Muscle of back (tissue), 13 donors: ENCODE measurements at places on chromosomes 13 and 19. TPM values are rescaled to one million over a fixed set of nuclear protein-coding genes. Genes with fewer than 3 reads are reported as not detected.

Gene CYP4F11
- not detected for polyA plus RNA-seq

Gene CACNA1A
- 2.7 TPM for polyA plus RNA-seq

Gene ZNF616
- 9.2 TPM for polyA plus RNA-seq

Gene ZNF90
- polyA plus RNA-seq = 5.3 TPM

Gene NAPSA
- polyA plus RNA-seq = 1.9 TPM

Gene PRODH2
- not detected for polyA plus RNA-seq

Gene CRTC1
- 10.8 TPM for polyA plus RNA-seq

Gene TFDP1
- 48.5 TPM for polyA plus RNA-seq

DNA sequence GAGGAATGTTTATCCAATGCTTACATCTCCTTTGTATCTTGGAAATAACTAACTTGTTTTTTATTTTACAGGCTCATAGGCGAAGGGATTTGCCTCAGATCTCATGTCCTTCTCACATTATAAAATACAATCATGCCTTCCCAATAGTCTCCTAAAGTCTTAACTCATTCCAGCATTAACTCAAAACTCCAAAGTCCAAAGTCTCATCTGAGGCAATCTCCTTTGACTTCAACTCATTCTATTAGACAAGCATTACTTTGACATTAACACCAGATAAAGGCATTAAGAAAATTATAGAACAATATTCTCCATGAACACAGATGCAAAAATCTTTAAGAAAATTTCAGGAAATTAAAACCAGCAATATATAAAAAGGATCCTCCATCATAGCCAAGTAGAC is 137.6 kb downstream of the DNAJC3 start:
- DNase-seq = no peak

- DNase-seq = no peak
Observed at GRCh38 chr19:54502518-54503048, at the start of gene LAIR2. Gene LAIR2 (plus strand): TSS chr19:54502831. CDS start chr19:54502919, 88 bp downstream.

GRCh38 chr19:7897292-7897691 is 6.4 kb upstream of the MAP2K7 start:
- no peak for DNase-seq

- no peak for DNase-seq
Observed at GRCh38 chr13:77857531-77858209, 61.0 kb downstream of the EDNRB start.

DNA sequence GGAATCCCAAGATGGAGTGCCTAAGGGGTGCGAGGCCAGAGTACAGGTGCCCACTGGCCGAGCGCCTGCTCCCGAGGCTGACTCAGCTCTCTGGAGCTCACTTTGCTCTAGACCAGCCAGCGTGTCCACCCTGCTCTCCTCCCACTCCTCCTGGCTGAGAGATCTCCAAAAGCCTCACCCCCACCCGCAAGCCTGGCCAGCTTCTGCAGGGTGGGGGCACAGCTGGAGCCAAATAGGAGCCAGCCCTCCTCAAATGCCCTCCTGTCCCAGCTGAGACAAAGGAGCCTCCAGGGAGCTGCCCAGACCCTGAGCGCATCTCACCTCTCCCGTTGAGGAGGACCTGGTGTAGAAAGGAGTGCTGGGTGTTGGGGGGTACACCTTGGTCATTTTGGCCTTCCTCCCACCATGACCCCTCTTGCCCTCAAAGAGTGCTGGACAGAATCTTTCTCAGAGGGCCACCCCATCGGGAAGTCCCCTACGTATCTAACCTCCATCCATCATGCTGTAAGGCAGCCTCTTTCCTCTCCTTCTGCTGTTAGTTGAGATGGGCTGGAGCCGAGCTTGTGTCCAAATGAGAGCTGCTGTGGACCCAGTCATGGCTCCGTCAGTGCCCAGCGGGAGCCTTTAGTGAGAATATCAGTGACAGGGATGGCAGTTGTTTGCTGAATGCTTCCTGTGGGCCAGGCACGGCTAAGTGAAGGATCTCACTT is 123.9 kb upstream of the VSTM2B start:
- no peak for DNase-seq

- DNase-seq = no peak
Observed at GRCh38 chr13:92719868-92720267, 506.7 kb upstream of the GPC6 start.

- no peak for DNase-seq
Observed at GRCh38 chr13:54628383-54628782, 1599.8 kb downstream of the OLFM4 start.

DNA sequence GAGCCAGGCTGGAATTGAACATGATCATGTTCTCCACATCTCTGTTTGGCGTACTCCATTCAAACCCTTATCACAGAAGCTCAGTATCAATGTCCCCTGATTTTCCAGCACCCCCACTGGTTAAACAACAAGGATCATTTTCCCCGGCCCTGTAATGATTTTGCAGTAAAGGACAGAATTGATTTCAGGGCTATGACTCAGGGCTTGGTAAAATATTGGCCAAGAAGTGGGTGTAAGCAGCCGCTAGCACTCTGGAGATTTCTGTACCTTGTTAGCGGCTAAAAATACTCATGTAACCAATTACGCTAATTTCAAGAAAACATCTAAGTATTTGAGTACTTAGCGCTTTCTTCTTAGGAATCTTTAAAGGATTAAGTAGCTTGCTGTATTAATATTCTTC is 69.5 kb upstream of the FNDC3A start:
- DNase-seq = no peak

- DNase-seq = no peak
Observed at GRCh38 chr19:48508729-48509411, 2.8 kb downstream of the LMTK3 start.

DNA sequence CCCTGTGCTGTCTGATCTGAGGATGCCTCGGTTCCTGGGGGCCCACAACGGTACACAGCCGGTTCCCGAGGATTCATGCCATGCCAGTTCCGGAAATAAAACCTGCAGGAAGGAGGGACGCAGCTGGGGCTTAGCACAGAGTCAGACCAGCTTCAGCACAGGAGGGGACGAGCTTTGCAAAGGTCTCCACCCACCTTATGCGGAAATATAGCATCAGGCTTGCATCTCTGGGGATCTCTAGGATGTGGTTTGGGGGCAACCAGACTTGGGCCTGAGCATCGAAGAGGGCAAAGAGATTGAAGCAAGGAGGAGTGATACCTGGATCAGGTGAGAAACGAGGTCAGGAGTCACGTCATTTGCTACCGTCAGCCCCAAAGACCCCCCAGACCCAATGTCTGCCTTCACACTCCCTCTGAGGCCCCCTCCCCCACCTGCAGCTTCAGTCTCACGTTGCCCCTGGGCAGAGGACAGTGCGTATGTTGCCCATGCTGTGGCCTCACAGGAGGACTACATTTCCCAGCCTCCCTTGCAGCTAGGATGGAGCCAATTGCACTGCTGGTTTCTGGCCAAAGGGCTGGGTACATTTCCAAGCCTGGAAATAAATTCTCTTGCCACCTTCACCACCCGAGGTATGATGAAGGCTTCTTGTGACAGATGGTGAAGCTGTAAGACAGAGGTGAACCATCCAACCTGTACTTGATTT is 12.1 kb downstream of the TYK2 start:
- DNase-seq = no peak

- DNase-seq = no peak
Observed at GRCh38 chr19:41442473-41443355, at the start of gene ERICH4. Gene ERICH4 (plus strand): TSS chr19:41443156. CDS start chr19:41443170, 14 bp downstream.

- peak; percentile 35 for DNase-seq
Observed at GRCh38 chr19:4229179-4229931, at the start of gene EBI3. Gene EBI3 (plus strand): TSS chr19:4229523. CDS start chr19:4229551, 28 bp downstream.

DNA sequence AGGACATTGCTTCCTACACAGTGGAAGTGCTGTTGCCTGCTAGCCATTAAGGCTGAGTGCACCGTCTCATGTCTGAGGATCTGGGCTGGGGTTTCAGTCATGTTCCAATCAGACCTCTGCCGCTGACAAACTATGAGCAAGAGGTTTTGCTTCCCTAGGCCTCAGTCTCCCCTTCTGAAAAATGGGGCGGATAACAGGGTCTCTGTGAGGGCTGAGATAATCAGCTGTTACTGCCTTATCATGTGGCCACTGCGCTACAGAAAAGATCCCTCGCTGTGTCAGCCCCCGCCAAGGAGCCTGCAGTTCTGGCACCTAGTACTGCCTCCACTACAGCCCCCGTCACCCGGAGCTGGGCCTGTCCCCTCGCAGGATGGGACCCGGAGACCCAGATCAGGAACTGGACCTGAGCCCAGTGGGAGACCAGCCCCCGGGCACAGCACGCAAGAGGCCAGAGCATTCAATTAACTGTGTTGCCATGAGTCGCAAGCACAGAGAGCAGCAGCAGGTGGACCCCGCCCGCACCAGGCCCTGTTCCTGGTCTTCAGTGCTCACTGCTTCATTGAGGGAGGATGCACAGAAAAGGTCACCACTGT is 3.0 kb upstream of the PNKP start:
- no peak for DNase-seq

- no peak for DNase-seq
Observed at GRCh38 chr13:91280801-91281200, 66.7 kb upstream of the MIR17HG start.

GRCh38 chr19:35959968-35960320 is 23.8 kb downstream of the LRFN3 start:
- no peak for DNase-seq

GRCh38 chr13:27081893-27082679 is 89.5 kb downstream of the USP12 start:
- DNase-seq = no peak

- no peak for DNase-seq
Observed at GRCh38 chr19:28549680-28550277, 663.2 kb downstream of the UQCRFS1 start.

DNA sequence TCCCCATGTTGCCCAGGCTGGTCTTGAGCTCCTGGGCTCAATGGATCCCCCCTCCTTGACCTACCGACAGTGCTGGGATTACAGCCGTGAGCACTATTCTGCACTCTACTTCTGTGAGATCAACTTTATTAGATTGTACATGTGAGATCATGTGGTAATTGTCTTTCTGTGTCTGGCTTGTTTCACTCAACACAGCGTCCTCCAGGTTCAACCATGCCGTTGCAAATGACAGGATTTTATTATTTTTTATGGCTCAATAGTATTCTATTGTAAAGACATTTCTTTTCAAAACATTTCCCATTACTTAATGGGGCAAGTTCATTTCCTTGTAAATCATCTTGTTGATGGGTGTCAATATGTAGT is 1.5 kb upstream of the OBI1 start:
- no peak for DNase-seq

- DNase-seq = no peak
Observed at GRCh38 chr19:29415507-29415906, 110.3 kb upstream of the VSTM2B start.

GRCh38 chr19:48628486-48629296 is 8.5 kb downstream of the DBP start:
- DNase-seq = no peak
